SHP77 (cell line): ENCODE measurements at places on chromosomes 2 and 18.

- DNase-seq, result no peak
These were observed 47.5 kb downstream of the GAREM1 start for GRCh38 chr18:32422978-32423740.

- DNase-seq, result no peak
These were observed 51.0 kb downstream of the CDK15 start for GRCh38 chr2:201857326-201857725.

DNA sequence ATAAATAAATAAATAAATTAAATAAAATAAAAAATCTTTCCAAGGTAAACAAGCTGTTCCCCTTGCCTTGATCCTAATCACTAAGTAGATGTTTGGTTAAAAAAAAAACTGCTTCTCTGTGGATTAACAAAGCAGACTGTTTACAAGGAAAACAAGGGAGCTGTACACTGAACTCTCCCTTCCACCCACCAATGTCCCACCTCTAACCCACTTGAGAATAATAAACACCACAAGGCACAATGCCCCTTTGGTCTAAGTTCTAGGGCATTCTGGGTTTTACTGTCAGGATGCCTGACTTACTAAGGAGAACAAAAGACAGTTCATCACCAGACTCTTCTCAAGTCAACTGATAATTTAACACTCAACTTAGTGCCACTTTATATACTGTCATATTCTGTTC lies 83.5 kb downstream of the NCKAP1 start:
- no peak for DNase-seq

DNA sequence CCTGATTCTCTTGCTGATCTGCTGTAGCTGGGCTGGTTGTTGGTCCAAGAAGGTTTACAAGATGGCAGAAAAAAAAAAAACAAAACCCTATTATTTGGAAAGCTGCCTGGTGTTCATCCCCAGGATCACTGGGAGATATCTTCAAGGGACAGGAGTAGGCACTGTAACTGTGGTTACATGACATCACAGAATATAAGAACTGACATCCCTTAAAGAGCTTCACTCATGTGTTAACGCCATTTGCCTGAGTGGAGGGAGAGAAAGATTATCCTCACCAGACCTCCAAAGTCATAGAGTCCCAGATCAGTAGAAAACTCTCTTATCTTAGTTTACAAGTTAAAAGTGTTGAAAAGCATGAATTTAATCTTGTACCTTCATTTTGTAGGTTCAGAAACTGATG lies 95.3 kb upstream of the BZW1 start:
- DNase-seq, result no peak

DNA sequence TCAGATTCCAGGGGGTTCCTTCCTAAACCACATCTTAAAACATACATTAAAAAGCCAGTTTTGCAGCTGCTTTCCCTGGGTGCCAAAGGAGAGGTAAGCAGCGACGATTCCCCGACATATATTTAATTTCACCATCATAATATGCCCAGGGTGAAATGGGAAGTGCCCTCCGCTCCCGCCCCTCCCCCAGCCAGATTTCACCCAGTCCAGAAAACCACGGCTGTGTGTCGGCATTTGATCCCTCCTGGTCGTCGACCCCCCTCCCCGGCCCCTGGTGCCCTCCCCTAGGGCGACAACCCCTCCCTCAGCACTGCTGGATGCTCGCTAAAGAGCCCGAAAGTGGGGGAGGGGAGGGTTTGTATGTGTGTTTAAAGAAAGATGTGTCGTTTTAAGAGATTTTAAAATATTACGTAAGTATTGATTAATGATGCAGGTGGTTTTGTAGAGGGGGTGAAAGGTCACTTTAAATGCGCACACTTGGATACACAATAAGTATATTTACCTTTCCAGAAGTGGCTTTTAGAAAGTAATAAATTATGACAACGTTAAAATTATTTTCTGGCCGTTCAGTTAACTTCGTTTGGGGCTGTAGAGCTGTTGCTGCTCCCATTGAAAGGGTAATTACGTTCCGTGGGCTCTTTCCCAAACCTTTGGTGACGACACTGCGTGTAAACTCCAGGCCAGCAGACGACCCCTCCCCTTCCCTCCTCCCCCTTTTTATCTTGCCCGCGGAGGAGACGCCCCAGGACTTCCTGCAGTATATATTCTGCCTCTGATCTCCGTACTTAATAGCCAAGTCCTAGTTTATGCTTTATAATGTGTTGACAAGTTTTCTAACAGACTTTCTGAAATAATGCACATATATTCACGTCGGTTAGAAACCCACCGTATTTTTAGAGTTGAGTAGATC lies 3.4 kb upstream of the BCL11A start:
- peak; percentile 82 for DNase-seq

- no peak for DNase-seq
These were observed 95.8 kb upstream of the RGPD4 start for GRCh38 chr2:107730898-107731297.

DNA sequence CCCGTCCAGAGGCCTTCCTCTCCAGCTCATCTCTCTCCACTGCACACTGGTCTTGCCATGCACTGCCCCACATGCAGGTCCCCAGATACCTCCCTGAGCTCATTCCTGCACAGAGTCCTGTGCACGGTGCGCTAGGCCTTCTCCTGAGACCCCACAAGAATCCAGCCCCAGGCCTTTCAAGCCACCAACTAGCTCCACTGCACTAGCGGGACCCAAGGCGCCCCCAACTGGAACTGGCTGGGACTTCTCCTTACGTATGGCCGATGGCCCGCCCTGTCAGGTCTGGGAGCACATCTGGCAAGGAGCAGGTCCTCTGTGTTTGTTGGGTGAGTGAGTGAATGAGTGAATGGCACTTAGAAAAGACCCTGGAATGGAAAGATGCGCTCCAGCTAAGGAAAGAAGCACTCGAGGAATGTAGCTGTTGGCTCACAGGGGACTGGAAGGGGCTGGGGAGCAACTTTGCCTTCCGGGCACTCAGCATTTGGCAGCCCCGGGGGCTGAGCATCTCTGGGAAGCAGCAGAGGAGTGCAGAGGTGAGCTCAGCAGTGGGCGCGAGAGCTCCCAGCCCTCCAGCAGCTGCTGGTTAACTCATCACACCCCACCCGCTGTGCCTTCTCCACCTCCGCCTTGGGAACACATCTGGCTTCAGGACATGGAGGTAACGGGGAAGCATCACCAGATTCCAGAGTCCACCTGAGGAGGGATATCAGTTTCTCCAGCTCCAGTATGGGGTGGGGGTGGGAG lies 223.1 kb downstream of the GLI2 start:
- DNase-seq, result no peak

DNA sequence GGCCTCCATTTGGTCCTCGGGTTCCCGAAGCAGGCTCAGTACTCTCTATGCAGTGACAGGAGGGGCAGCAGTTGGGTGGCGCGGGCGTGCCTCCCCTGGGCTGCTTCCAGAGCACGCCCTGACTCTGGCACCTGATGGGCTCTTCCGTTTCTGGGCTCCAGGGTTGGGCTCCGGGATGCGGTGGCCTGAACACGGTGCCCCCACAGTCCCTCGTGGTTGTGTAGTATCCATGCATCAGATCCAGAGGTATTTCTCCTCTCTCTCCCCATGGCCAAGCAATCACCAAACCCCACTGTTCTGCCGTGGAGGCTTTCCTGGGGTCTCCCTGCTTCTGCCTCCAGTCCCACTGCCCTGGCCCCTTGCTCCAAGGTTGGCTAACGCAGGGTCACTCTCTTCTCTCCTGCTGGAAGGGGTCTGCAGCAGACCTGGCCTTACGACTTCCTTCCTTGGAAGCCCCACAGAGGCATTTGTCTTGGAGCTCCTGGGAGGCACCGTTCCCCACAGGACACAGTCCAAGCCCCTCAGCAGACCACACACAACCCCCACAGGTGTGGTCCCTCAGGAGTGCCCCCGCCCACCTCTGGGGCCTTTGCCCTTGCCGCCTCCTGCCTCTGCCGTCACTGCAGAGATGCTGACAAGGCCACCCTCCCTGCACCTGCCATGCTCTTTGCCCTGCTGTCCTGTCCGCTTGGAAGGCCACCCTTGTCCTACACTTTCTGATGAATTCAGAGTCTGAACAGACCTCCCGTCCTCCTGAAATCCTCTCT lies 136.6 kb upstream of the ASB18 start:
- DNase-seq, result no peak

GRCh38 chr2:126839796-126840195 lies 58.9 kb upstream of the TEX51 start:
- no peak for DNase-seq

- DNase-seq, result no peak
These were observed 44.8 kb upstream of the CAVIN2 start for GRCh38 chr2:191891656-191892055.

DNA sequence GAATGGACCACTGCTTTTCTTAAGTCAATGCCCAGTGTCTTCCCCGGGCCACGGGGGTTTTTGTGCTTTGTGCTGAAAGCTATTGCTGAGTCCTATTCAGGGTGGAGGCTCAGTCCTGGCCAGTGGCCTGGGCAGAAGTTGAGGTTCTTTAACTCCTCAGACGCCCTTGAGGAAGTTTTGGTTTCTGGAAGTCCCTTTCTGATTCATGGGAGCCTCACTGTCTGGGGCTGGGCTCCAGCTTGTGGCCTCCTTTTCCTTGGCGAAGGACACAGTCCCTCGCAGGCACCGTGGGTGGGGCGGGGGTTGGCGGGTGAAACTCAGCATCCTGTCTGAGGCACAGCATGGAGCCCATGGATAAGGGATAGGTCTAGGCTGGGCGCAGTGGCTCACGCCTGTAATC lies 465.2 kb upstream of the HS6ST1 start:
- no peak for DNase-seq

- no peak for DNase-seq
These were observed 72.0 kb downstream of the KCNE4 start for GRCh38 chr2:223123855-223124610.

GRCh38 chr2:187390891-187391290 lies 57.2 kb downstream of the CALCRL start:
- no peak for DNase-seq

DNA sequence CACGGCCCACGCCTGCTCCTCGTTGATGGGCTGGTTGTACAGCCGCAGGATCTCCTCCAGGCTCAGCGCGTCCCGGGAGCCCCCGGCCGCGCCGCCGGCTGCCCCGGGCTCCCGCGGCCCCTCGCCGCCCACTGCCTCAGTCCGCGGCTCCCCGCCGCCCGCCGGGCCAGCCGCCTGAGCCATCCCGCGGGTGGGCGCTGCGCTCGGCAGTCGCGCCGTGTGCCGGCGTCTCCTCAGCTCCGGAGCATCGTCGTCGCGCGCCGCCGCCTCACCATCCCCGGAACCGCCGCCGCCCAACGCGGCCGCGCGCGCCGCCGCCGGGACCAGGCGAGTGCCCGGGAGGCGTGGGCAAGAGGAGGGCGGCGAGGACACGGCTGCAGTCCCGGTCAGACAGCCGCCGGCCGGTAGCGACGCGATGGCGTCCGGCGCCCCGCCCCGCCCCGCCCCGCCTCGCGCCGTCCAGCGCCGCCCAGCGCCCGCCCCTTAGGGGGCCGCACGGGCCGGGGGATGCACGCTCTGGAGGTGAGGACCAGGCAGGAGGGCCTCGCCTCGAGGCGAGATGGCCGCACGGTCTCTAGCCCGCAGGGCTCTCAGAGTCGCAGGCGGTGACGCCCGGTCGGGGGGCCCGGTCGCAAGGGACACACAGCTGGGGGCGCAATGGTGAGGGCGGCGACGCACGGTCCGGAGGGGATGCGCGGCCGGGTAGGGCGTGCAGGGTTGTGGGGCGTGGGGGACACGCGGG lies at the start of gene SPIRE1:
SPIRE1 (minus strand) TSS at position 424 of the 742 bp plus-strand sequence; CDS start at position 183, 241 bp downstream.
- peak; percentile 48 for DNase-seq

GRCh38 chr2:201235860-201236811 lies 24.2 kb upstream of the CASP8 start:
- DNase-seq, result peak; percentile 41

GRCh38 chr2:27875089-27875881 lies 14.9 kb downstream of the RBKS start:
- DNase-seq, result no peak

DNA sequence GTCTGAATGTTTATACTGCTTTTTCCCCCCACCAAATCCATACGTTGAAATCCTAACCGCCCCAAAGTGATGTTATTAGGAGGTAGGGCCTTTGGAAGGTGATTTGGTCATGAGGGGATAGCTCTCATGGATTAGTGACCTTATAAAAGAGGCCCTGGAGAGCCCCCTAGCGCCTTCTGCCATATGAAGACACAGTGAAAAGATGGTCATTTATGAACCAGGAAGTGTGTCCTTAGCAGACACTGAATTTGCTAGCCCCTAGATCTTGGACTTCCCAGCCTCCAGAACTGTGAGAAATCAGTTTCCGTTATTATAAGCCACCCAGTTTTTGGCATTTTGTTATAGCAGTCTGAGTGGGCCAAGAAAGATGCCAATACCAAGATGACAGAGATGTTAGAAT lies 7.2 kb upstream of the TSN start:
- DNase-seq, result no peak

GRCh38 chr2:121400201-121400600 lies 115.2 kb upstream of the TFCP2L1 start:
- no peak for DNase-seq

DNA sequence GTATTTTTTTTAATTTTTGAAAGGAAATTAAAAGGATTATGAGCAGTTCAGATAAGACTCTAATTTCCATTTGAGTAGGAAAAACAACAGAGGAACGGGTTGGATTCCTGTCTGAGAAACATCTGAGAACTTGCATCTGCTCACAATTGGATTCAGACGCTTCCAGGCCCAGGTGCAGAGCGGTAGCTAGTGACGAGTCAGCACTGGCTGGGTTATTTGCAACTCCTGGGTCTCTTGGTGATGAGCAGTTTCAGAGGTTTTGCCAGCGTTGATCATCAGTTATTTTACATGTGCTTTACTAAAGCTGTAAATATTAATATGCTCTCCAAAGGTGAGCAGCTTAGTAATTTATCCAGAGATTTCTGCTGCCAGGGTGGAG lies 39.1 kb upstream of the B3GNT7 start:
- DNase-seq, result no peak

DNA sequence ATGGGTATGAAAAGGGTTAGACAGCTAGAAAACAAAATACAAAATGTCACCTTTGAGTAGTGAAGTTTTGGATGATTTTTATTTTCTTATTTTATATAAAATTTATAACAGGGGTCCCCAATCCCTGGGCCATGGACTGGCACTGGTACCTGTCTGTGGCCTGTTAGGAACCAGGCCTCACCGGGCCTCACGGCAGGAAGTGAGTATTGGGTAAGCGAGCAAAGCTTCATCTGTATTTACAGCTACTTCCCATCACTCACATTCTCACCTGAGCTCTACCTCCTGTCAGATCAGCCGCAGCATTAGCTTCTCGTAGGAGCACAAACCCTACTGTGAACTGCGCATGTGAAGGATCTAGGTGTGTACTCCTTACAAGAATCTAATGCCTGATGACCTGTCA lies 202.8 kb upstream of the TWIST2 start:
- no peak for DNase-seq

DNA sequence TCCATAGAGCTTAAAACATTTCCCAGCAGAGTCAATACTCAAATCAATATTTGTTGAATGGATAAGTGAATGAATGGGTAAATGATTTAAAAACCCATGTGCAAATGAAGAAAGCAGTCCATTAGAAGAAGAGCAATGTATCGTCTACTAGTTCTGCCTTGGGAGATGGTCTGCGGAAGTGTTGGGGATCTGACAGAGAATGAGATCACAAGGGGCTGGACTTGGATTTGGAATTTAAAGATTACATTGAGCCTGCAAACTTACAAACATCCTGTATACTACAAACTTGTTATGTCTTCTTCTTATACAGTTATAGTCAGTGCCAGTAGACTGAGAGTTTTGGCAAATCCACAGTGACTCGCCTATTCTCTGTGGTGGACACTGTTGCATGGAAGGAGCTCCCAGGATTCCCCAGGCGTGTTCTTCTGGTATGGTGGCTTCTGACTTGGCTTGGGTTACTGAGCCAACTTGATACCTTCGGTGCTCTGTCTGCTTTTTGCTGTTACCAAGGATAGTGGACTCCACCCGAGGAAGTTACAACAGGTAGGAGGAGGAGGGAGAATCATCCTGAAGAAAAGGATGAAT lies 163.3 kb upstream of the SERPINE2 start:
- DNase-seq, result no peak

GRCh38 chr2:28137221-28137620 lies 246.7 kb downstream of the BABAM2 start:
- no peak for DNase-seq
